ENCODE measurements at places on chromosomes 6 and 20.
A peak's percentile ranks its signal among the peaks of the same experiment; 100 is the strongest.

DNA sequence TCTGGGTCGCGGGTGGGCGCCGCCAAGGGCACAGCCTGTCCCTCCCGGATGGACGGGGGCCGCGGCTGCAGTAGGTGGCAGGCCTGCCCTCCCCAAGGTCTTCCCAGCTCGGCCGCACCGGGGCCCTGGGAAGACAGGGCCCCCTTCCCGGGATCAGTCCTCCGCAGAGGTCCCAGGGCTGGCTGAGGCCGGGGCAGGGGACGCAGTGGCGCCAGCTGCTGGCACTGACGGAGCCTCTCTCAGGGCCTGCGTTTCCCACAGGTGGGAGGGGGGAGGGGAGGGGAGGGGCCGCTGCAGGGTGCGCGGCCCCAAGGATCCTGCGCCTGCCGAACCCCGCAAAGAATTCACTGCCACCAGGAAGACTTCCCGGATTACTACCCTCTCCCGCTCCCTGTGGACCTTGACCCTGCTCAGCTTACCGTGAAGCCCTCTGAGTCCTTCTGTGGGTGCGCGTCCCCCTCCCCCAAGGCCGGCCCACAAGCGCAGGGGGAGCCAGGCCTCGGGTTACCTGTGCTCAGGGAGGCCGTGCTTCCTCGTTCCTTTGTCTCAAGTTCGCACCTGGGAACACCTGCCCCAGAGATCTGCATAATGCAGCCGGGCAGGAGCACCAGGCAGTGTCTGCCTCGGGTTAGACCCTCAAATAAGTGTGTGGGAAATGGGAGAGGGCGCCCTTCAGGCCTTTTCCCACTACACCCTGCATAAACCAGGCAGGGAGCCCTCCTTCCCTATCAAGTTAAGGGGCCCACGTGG, 5.1 kb downstream of the LZTS3 start:
- DNase-seq, result peak; percentile 47

GRCh38 chr6:166306378-166307081, 1.7 kb downstream of the PRR18 start:
- no peak for DNase-seq

GRCh38 chr6:3561725-3562124, 104.9 kb upstream of the SLC22A23 start:
- peak; percentile 72 for DNase-seq

DNA sequence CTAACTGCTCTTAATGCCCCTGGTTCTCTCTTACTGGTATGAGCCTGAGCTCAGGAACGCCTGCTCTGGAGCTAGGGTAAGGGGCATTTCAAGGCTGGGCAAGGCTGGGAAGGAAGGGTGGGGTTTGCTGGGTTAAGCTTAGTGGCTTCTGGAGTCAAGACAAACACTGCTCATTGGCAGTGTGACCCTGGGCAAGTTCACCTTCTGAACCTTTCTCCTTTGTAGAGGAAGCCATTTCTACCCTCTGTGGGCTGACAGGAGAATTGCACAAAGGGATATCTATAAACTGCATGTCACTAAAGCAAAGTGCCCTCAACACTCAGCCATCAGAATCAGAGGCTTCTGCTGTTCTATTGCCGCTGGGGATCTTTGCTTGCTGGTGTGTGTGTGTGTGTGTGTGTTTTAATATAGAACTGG, 20.3 kb upstream of the LRRN4 start:
- DNase-seq, result no peak

- no peak for DNase-seq
Measured at GRCh38 chr6:119728935-119729334, 379.4 kb upstream of the MAN1A1 start.

GRCh38 chr6:34369385-34369784, 23.1 kb downstream of the NUDT3 start:
- no peak for DNase-seq

GRCh38 chr6:112231594-112232060, 22.7 kb downstream of the LAMA4 start:
- DNase-seq, result peak; percentile 22

- no peak for DNase-seq
Measured at GRCh38 chr6:92377137-92377536, 1042.2 kb downstream of the EPHA7 start.

DNA sequence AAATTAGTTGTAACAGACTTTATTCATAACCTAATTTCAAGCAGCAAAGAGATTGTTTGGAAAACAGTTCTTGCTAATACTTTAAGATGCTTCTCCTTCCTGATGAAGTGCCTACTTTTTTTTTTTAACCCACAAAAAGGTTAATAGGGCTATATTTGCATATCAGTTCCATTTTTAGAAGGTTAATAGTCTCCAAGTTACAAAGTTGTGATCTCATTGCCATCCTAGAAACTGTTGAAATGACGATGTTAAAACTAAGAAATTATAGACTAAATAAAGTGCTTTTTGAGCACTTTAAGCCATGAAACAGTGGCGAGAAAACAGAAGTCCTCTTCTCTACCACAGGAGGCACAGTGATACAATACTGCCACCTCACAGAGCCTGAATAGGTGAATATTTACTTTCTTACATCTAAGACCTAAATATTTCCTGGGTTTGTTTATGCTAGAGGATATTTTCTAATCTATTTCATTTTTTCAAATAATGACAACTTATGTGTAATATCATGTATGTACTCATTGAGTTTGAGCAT, 5.3 kb downstream of the RNF144B start:
- no peak for DNase-seq

Measured in NCI-H187 (cell line).